ENCODE measurements at places on chromosomes 3 and 15.

- no peak for DNase-seq
These were observed 66.9 kb downstream of the KLF13 start for GRCh38 chr15:31393444-31394091.

- DNase-seq, result no peak
These were observed 57.6 kb upstream of the PLXND1 start for GRCh38 chr3:129663930-129664646.

DNA sequence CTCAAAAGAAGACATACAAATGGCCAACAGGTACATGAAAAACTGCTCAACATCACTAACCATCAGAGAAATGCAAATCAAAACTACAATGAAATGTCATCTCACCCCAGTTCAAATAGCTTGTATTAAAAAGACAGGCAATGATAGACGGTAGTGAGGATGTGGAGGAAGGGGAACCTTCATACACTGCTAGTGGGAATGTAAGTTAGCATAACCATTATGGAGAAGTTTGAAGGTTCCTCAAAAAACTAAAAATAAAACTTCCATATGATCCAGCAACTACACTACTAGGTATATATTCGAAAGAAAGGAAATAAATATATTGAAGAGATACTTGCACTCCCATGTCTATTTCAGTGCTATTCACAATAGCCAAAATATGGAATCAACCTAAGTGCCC, 62.8 kb upstream of the PPARG start:
- DNase-seq, result no peak

DNA sequence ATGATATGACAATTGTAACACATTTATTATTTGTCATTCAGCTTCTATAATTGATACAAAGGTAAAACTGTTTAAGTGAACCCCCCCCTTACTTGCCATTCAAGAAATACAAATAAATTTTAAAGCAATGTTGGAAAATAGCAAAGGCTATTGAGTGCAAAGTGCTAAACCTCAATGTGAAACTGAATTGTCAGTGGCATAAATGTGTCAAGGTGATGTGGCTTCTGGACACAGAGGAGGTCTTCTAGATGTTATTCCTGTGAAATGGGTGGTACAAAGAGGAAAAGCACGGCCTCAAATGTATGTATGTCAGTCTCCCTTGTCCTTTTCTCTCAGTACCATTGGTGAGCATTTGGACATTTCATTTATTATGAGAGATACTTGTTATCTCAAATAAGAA, 149.4 kb downstream of the MCTP2 start:
- no peak for DNase-seq

- no peak for DNase-seq
These were observed 280.7 kb downstream of the MFSD1 start for GRCh38 chr3:159082519-159082918.

- DNase-seq, result no peak
These were observed 30.8 kb upstream of the C3orf80 start for GRCh38 chr3:160194438-160194837.

- DNase-seq, result no peak
These were observed 973 bp downstream of the BUB1B start for GRCh38 chr15:40161693-40162391.

DNA sequence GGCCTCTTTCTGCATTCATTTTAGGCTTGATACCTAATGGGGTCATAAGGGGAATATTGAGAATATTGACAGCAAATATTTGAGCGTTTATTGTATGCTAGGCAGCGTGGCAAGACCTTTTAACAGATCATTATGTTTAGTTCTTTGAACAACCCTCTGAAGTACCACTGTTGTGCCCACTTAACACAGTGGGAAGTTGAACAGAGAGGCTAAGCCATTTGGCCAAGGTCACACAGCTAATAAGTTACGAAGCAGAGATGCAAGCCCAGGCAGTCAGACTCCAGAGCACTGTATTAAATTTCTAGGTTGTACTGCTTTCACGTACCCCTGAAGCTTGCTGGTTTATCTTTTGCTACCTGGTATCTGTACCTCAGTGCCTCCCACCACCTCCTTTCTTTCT, 1.1 kb downstream of the RAB7A start:
- no peak for DNase-seq

DNA sequence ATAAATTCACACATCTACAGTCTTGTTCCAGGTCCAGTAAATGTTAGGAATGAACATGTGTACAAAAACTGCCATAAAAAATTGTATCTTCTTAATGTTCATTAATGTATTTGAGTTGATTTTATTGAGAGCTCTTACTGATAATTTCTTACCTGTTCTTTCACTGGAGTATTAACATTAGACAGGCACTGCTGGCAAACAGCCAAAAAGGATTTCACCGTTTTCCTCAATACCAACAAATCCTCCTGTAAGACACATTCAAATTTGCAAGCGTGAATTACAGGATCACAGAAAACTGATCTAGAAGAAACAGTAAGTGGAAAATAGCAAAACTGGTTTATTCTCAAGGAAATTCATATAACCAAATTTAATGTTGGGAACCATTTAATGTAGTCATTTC, 127.4 kb downstream of the PCCB start:
- no peak for DNase-seq

DNA sequence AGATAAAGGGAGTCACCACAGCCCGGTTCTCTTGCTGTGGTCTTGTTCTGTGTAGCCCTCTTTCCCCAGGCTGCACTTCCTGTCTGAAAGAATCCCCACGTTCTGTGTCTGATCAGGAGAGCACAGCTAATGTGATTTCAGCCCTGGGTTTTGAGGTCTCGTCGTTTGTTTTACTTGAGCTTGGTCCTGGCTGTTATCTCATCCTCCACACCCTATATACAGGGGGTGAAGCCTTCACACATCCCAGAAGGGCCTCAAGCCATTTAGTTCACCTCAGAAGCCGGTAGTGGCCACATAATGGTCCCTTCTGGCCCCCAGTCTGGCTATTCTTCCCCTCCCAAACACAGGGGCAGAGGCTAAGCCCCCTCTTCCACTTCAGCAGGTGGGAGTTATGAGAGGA, 115.6 kb downstream of the PDE8A start:
- DNase-seq, result no peak

GRCh38 chr3:102916532-102916931, 481.7 kb downstream of the ZPLD1 start:
- no peak for DNase-seq

GRCh38 chr3:188706599-188706998, 465.2 kb upstream of the TPRG1 start:
- no peak for DNase-seq

- no peak for DNase-seq
These were observed 40.3 kb downstream of the ABHD2 start for GRCh38 chr15:89128320-89129122.

- DNase-seq, result no peak
These were observed 112.3 kb downstream of the ADAMTS17 start for GRCh38 chr15:100229181-100230163.

DNA sequence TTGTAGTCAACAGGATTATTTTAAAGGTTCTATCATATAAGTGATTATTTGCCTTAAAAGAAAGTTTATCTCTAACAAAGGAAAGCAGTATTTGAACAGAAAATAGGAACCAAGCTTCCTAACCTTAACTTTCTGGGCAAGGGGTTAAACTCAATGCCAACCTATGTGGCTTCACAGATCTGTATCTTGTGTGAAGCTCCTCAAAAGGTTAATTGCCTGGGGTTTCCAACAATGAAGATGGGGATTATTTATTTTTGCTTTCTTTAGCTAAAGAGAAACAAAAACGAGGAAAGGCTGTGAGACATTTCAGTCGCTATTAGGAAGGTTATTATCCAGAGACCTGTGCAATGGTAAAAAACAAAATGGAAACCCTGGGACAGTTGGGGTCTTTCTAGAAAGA, 1.1 kb upstream of the WDR82 start:
- no peak for DNase-seq

GRCh38 chr15:32099956-32100684, 69.8 kb downstream of the CHRNA7 start:
- DNase-seq, result no peak

DNA sequence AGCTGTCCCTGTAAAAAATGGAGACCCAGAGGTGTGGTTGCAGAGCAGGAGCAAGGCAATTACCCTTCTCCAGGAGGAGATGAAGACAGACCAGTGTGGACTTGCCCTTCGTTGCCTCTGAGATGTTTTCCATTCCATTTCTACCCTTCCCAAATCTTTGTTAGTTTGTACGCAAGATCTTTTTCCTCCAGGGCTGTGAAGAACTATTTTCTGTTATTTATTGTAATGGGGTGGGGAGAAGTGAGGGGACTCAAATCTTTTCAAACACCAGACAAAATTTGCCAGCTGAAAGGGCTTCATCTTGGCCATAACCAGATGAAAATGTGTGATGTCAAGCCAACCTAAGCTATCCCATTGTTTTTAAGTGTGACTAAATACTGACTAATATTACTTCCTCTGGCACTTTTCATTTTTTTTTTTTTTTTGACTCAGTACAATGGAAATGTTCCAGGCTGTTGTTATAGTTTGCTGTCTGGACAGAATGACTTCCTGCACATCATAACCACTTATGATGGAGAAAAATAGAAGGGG, 271.3 kb upstream of the TPRG1 start:
- no peak for DNase-seq

All from adrenal gland (tissue), 19 donors.